Central memory CD4-positive, alpha-beta T cell (primary cell): ENCODE measurements at places on chromosomes 12 and 14.

GRCh38 chr14:77037938-77038568, 9.5 kb upstream of the IRF2BPL start:
- DNase-seq, result no peak

DNA sequence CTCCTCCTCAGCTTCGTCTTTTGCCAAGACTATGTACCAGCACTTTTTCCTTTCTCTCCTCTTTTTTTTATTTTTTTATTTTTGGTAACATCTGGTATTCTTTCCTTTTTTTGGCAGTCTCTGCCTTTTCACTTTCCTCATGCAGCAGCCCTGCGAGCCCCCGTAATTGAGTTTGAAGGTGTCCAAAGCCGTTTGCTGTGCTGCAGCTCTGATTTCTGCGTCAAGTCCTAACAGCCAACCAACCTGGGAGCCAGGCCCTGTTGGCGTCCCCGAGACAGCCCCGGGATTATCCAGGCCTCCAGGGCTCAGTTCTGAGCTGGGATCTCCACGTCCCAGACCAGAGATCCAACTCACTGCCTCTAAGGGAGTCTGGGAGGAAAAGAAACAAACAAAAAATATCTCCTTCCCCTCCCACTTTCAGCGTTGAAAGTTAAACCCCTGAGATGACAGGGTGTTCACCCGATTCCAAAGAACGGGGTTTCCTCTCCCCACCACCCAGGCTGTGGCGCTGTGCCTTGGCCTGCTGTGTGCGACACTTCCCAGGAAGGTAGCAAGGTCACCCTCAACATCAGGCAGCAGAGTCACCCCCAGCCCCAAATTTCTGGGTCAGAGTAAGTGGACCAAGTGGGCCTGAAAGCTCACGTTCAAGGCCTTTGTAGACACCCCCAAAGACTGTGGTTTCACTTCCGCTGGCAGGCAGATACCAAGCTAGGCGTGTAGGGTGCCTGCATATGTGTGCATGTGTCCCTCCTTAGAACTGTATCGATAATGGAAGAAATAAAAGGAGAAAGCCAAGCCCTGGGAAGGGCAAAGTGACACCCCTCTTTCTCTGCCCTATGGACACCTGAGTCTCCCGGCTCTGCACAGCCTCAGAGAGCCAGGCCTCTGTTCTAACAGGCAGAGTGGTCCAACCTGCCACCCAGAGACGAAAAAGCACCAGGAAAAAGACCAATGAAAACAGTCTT, 11.1 kb downstream of the BCL11B start:
- peak; percentile 78 for DNase-seq

DNA sequence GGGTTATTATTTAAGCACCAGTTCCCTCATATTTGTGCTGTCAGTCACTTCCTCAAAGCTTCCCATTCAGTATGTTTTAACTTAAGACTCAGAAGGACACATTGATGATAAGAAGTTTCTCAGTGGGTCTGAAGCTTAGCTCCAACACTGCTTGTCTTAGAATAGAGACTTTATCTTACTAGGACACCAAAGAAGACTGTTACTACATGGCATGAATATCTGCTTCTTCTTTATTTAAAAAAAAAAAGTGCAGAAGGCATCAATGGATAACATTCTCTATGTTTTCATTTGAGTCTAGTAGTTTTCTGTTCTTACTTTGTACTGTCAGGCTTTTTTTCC, 404.2 kb downstream of the DAD1 start:
- DNase-seq, result no peak

DNA sequence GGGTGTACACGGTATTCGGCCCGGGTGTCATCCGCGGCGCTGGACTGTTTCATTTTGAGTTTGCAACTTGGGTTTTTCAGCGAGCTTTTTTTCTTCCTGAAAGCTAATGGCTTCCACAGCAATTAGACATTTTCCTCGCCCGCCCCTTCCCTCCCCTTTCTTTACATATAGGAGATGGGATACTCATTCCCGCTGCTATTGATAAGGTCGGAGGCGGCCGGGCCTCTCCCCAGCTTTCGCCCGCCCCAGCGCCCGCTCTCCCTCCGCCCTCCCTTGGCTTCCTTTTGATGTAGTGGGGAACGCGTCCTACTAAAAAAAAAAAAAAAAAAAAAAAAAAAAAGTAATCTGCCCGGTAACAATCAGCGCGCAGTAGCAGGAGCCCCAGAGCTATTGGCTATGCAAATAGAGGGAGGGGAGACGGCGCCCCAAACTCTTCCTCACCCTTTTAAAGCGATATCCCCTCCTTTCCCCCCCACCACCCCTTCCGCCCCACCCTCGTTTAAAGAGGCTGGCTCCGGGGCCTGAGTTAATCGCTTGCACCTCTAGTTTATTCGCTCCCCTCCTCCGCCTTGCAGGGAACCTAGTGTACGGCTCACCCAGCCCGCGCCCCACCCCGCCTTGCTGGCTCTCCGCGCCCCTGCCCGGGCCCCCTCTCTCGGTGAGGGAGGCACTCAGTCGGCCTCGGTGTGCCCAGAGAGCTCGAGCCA, 1.7 kb upstream of the CCND2 start:
- DNase-seq, result peak; percentile 89

GRCh38 chr14:96050482-96050881, 11.3 kb downstream of the C14orf132 start:
- no peak for DNase-seq

DNA sequence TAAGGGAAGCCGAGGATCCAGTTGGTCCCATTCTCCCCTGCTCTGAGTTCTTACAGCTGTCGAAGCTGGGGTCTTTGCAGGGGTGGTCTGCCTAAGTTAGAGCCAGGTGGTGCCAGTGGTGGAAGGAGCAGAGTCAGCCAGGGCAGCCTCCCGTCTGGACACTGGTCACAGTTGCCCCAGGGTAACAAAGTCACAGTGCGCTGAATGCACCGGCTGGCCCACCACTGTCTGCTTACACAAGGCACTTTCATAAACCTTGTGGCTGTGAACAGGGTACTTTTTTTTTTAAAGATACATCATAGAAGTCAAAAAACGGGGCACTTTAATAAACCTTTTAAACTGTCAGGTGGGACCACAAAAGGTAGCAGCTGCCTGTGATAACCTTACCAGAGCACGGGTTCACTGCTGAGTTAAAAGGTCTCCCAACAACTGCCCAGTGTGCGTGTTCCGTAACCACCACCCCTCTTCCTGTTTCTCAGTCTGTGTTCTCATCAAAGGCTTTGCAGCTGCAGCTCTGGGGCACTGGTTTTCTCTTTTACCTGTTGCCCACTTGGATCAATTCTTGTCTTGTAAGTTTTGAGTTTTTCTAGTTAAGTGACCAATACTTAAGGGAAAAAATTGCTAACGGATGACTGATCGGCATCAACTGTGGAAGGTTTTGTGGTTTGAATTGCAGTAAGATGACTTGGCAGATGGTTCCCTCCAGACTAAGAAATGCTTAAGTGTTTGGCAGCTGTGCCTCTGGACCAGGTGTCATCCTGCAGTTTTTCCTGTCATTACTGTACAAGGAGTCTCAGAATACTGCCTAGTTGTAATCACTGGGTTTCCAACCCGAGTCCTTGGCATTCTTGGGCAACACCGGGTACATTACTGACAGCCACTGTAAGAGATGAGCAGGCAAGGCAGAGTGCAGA, 55.9 kb downstream of the DYNC1H1 start:
- DNase-seq, result peak; percentile 20

- no peak for DNase-seq
Observed at GRCh38 chr12:6696690-6697583, 3.7 kb downstream of the PIANP start.

DNA sequence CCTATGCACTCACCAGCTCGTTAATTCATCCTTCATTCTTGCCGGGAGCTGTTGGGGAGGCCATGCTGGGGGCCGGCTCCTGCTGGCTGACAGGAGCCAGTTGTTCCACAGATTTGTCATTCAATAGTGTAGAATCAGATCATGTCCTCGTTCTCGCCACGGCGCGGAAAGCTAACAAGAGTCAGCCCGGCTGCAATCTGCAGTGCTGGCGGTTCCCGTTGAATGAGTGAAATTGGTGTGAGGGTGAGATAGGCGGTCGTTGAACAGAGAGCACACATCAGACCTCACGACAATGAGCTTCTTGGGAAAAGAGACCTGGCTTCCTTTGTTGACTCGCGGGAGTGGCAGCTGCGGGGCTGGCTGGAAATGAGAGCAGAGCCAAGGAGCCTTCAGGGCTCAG, 57.5 kb downstream of the KIF26A start:
- DNase-seq, result no peak

GRCh38 chr12:108853981-108854446, 3.4 kb downstream of the SSH1 start:
- DNase-seq, result no peak

- no peak for DNase-seq
Observed at GRCh38 chr14:71336489-71337192, 429.4 kb downstream of the PCNX1 start.

DNA sequence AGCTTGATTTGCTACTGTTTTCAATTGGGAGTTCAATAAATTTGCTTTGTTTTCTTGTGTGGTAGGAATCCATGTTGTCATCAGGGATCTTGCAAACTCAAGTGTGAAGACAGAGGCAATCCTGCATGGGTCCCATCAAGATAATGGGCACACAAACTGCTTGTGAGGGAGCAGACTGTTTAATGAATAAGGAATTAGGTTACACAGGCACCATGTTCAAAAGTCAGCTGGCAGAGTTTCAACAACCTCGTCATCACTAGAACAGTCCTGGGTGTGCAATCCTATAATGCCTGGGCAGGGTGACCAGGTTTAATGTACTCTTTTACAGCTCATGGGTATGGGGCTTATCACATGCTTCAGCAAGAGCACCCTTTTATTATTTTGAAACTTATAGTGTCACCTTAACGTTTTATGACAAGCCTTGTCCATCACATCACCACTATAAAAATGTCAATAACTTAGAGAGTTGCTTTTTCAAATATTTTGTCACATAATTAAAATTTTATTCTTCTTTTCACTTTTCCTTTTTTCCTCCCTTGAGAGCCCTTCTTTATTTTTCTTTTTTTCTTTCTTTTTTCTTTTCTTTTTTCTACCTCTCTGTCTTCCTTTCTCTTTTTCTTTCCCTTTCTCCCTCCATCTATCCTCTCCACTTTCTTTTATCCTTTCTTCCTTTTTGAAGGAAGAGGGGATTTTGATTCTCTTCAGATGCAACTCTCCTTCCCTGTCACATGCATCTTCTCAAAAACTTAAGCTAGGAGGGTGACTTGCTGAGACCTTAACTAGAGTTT, 252.2 kb upstream of the ATP2B1 start:
- DNase-seq, result no peak

DNA sequence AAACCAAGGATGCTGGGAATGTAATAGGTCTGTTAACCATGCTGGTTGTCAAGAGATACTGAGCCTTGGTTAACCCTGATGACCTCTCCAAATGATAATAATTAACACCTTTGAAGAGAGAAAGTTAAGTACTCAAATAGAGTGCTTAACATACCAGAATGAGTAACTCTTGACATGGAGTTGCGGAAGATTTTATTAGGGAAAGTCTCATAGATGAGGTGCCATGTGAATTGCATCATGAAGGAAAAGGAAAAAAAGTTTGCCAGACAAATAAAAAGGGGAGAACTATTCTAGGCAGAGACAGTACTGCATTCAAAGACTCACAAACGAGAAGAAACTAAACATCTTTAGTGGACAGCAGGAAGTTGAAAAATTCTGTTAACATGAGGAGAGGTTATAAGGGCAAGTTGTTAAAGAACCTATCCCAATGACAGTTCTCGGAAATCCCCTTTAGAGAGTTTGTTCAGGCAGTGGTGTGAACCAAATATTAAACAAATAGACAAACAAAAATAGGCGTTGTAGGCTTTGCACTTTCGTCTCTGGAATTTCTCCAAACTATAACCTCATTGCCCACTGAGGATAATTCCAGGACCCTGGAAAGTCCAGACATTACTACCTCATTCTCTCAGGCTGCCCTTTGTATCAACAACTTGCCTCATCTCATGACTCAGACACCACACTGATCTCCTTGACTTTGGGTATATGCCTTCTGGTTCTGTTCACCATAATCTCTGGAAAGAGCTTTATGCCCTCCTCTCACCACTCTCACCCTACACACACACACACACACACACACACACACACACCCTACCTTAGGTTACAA, 435.0 kb downstream of the GXYLT1 start:
- no peak for DNase-seq

- DNase-seq, result no peak
Observed at GRCh38 chr14:89603938-89604480, 187.0 kb upstream of the FOXN3 start.
